ENCODE measurements at places on chromosomes 11 and 22.
A peak's percentile ranks its signal among the peaks of the same experiment; 100 is the strongest.

- no peak for DNase-seq
Observed at GRCh38 chr11:87397011-87397865, 359.5 kb downstream of the TMEM135 start.

DNA sequence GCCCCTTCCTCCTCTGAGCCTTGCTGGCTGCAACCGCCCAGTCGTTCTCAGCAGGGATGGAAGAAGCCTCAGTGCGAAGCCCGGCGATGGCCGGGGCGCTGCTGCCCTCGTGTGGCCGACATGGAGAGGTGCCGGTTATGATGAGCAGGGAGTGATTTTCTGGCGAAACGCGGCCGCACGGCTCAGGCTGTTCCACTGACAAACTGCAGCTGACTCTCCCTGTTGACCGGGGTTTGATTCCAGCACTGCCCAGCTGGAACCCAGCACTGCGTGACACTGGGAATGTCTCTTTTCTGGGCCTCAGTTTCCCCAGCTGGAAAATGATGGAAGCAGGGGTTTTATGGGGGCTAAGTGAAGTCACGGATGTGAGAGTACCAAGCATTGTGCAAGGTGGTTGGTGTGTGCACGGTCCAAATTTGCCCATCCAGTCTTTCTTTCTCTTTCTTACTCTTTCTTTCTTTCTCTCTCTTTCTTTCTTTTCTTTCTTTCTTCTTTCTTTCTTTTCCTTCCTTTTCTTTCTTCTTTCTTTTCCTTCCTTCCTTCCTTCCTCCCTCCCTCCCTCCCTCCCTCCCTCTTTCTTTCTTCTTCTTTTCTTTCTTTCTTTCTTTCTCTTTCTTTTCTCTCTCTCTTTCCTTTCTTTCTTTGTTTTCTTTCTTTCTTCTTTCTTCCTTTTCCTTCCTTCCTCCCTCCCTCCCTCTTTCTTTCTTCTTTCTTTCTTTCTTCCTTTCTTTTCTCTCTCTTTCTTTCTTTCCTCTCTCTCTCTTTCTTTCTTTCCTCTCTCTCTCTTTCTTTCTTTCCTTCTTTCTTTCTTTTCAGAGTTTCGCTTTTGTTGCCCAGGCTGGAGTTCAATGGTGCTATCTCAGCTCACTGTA, 25.8 kb upstream of the MPPED1 start:
- peak; percentile 16 for DNase-seq

- no peak for DNase-seq
Observed at GRCh38 chr11:125941619-125942611, 3.9 kb upstream of the VSIG10L2 start.

- peak; percentile 44 for DNase-seq
Observed at GRCh38 chr11:68200639-68201038, 12.5 kb downstream of the KMT5B start.

DNA sequence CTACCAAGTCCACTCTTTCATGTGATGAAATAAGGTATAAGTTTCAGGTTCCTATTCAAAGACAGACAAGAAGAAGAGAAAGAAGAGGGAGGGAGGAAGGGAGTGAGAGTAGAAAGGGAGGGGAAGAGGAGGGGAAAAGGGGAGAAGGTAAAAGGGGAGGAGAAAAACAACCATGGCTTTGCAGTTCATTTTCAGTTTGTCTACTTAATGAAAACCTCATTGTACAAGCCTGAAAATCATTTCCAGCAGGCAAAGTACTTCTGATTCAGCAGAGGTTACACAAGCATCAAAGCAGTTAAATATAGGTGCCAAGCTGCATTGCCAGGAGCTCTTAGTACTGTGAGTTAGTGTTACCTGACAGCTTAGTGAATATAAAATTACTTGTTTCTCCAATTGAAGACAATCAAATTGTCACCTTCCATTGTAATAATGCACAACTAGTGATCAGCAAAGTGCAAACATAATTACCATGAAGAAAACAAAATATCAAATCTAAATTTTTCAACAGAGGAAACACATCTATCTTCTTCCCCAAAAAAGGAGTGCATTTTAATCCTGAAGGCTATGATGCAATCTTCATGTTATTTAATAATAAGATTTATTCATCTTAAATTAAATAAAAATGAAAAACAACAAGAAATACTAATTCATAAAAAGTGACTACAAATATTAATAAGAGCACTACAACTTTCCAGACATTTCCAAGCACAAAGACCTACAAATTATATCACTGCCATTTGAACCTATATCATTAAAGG, 8.2 kb downstream of the SOX6 start:
- DNase-seq: no peak

DNA sequence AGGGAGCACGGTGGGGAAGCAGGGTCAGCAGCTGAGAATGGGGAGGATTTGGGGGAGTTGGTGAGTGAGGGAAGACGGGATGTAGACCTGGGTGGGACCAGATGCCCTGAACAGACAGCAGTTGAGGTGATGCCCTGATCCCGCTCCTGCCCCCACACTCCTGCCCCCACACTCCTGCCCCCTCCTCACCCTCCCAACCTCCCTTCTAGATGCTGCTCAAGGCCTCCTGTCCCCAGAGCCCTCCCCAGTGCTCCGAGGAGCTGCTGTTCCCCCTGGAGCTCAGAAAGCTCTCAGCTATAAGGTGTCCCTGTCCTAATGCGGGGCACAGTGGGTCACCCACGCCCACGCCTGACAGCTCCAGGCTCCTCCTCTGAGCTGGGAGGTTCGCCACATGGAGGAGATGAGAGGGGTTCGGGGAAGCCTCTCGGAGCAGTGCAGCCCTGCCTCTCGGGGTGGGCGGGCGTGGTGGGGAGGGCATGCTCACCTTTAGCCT, 25.1 kb upstream of the TTLL12 start:
- DNase-seq: no peak

GRCh38 chr22:19900707-19901436, 40.7 kb upstream of the COMT start:
- no peak for DNase-seq

DNA sequence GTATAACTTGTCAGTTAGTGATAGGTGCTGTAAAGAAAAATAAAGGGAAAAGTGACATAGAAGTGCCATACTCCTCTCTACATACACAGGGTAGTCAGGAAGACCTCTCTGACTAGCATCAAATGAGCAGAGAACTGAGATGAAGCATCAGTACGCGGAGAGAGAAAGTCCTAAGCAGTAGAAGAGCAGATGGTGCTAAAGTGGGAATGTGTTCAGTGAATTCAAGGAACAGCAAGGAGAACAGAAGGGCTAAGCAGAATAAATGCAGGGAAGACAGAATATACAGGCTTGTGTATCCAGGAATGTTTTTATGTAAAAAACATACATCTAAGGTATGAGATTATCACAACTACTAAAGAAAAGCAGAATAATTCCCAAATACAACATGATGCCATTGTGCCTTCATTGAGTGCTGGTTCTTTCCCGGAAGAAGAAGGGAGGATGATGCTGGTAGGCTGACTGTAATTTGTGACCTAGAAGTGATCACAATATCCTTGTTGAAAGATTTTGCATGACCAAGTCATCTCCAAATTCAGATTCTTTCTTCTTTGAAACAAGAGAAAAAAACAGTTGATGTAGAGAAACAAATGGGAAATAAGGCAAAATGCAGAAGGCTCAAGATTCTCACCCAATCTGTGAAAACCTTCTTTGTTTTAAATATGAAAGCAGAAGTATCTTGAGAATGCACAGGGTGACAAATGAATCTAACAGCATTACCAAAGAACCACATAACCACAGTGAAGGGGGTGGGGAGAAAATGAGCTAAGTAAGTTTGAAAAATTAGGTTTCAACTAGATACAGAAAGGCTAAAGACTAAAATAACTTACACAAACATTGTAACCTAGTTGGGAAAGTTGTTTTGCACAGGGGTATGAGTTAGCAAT, 20.5 kb downstream of the MRE11 start:
- DNase-seq: no peak

DNA sequence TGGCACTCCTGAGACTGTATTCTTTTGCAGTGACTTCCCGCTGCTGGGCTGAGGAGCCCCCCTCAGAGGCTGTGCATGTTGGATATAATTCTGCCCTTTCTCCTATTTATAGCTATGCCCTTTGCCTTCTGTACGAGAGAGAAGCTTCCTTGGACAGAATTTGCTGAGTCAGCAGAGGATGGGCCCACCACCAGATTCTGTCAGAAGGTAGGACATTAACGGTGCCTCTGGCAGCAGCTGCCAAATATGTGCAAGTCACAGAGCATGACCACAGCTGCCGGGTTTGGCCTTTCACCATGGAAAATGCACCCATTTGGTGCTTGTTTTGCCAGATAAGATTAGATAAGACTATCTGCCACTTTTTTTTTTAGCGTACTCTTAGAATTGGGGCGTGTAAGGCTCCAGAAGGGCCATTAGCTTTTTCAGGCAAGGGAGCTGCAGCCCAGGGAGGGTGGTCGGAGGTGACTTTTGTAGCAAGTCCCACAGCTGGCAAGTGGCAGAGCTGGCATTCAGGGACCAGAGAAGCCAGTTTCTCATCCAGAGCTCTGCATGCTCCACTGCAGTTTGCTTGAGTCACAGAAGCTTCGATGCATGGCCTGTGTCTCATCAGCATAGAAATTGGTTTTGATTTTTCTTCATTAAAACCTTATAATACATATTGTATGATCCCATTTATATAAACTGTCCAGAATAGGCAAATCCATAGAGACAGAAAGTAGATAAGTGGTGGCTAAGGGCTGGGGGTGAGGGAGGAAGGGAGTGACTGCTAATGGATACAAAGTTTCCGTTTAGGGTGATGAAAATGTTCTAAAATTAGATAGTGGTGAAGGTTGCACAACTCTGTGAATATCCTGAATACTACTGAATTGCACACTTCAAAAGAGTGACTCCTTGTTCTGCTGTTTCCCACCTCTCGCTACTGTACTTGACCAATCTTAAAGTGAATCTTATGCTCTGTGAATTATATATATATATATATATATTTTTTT, 15.8 kb downstream of the UPB1 start:
- no peak for DNase-seq

DNA sequence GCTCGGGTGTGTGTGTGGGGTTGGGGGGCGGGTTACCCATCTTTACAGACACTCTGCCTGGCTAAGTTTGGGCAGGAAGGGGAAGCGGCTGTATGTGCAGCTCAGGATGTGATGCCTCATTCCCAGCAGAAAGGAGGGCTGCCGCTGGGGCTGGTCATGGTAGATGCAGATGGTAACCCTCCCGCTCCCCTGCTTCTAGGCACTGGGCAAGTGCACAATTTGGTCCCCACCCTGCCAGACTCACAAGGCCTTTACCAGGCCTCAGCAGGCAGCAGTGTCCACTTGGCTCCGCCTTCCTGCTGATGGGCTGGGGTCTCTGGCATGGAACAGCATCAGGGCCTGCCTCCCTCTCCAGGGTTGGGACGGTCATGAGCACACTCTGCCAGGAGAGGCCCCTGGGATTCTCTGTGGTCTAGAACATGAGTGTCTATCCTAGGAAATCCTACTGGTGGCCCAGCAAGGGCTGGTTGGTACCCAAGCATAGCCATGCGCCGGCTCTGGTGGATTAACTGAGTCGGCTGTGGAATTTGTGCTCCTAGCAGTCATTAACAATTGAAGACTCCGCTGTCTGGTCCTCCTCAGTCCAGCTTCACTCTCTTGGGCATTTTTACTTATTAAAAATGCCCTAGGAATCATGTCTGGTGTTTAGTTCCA, 4.2 kb downstream of the LMO1 start:
- DNase-seq: no peak

DNA sequence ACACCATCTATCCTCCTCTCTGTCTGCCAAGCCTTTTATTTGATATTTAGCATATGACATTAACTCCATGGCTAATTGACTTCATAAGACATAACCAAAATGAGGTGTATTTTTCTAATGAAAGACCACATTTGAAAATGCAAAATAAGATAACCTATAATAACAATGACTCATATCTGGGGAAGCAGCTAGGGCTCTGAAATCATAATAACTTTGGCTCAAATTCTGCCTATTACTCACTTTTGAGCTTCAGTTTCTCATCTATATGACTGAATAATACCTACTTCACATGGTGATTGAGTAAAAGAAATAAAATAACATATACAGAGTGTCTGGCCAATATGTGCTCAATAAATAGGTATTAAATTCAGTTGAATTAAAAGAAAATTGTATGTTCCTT, 1419.8 kb upstream of the TENM4 start:
- DNase-seq: no peak

DNA sequence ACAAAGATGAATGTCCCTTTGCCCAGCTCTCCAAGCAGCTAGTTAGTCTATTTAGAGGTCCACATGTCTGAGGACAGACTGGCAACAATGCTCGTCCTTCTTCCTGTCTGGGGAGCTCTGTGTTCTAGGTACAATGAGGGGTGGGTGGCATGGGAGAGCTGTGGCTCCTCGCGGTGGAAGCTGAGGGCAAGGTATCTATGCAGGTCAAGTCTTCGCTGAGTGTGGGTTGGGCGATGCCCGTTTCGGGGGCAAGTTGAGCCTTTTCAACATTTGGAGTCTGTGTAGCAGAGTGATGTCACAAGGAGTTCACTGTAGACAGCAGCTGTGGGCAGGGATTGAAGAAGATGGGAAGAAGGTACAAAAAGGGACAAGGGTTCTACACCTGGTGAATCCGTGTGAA, 163.2 kb downstream of the FEZ1 start:
- DNase-seq: no peak

DNA sequence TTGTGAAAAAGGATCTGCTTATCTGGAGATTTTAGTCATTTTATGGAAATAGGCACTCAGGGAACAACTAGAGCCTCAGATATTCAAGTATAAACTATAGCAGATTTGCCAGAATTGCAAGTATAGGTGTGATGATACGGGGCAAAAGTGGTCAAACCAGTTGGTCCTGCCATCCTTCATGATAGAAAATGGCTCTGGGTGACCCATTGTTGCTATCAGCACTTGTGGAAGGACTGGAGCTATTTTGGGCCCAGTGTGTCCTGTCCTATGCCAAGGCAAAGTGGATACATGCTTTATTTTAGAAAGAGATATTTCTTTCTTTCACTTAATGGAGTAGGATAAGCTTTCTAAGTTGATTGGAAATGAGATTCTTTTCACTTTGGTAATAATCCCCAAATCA, 85.2 kb downstream of the PPP6R3 start:
- no peak for DNase-seq

GRCh38 chr11:63506876-63507275, 992 bp downstream of the LGALS12 start:
- DNase-seq: no peak

GRCh38 chr11:68317147-68317785, 4.9 kb downstream of the LRP5 start:
- DNase-seq: no peak

DNA sequence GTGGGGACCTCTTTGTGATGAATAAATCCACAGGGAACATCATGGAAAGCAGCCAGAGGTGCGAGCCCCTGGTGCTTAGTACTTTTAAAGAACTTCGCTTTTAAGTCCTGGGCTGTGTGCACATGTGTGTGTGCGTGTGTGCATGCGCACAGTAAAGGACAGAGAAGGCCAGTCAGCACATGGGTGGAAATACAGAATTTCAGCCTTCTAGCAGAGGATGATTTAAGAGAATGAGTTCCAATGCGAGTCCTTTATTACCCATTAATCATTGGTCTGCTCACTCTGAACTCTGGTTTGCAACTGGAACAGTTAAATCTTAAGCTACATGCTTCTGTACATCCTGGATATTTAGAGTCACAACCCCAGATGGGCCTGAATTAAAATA, 18.9 kb downstream of the TEAD1 start:
- DNase-seq: no peak

- no peak for DNase-seq
Observed at GRCh38 chr11:9498457-9499078, 37.8 kb downstream of the ZNF143 start.

Measured in AG04449 (cell line).